ENCODE measurements at places on chromosomes 12 and 14.

DNA sequence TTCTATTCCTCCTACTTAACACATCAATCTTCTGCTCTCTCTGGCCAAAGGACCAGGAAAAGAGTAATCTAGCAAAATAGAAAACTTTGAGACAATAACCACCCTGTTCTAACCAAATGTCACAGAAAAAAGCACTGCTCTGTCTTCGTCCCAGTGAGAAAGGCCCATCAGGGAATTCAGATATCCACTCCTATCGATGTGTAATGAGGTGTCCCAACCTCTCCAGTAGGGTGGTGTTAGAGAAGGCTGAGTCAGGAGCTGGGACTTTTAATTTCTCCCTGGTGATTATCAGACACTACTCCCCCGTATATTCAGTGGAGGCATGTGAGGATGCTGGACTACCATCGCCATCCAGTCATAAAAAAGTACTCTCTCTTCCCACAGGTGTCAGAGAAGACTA lies 130.3 kb downstream of the TMTC3 start:
- DNase-seq: no peak

DNA sequence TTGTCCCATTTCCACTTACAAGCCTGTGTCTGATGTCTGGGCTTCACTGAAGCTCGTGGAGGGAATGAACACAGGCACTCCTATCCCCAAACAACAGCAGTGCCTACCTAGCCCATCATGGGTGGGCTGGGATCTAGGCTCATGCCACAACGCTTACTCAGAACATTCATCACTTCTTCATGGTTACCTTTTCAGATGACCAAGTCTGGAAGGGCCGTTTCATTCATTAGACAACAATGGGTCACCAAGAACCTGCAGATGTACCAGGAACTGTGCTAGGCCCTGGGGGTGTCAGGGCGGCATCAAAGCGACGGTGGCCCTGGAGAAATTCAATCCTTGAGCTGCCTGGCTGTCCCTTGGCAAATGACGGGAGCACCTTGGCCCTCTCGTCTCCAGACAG lies 64.9 kb upstream of the FZD10 start:
- DNase-seq: no peak

DNA sequence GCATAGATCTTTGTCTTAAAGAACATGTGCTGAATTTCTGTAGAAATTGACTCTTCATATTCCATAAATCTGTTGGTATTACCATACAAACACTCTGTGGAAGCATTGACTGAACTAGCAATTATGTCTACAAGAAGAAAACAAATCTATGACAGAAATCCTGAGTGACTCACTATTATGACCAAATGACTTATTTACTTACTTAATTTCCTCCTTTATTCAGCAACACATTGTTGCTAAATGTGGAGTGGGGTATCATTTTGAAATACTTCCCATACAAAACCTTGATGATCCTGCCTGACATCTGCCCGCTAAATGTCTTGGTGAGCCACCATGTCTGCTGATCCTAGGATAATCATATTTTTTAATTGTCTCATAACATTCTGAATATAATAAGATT lies 99.1 kb upstream of the SLCO1C1 start:
- DNase-seq: no peak

- DNase-seq: no peak
These were observed 31.6 kb downstream of the KCNC2 start for GRCh38 chr12:75177997-75178396.

DNA sequence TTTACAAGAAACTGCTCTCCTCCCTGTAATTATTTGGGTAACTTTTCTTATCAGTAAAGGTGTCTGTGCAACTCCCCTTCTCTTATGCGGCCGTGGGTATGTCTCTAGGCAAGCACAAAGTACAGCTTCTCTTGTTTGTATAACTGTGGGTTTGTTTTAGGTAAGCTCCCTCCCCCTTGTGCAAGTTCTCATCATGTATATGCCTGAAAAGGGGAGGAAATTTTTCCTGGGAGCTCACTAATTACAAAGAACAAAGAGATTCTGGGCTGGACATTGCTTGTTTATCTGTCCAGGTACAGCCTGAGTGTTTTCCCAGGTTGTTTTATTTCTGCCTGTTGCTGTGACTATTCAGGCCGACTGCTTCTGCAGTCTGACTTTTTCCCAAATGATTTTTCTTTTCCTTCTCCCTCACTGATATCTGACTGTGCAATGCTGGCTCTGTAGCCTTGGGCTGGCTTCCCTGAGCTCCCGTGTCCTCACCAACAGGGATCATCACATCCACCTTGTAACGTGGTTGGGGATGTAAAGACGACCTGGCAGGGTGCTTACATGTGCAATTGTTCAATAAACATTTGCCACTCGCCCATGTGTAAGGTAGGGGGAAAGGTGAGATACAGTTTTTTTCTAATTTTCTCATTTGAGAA lies 916.5 kb downstream of the AACS start:
- no peak for DNase-seq

DNA sequence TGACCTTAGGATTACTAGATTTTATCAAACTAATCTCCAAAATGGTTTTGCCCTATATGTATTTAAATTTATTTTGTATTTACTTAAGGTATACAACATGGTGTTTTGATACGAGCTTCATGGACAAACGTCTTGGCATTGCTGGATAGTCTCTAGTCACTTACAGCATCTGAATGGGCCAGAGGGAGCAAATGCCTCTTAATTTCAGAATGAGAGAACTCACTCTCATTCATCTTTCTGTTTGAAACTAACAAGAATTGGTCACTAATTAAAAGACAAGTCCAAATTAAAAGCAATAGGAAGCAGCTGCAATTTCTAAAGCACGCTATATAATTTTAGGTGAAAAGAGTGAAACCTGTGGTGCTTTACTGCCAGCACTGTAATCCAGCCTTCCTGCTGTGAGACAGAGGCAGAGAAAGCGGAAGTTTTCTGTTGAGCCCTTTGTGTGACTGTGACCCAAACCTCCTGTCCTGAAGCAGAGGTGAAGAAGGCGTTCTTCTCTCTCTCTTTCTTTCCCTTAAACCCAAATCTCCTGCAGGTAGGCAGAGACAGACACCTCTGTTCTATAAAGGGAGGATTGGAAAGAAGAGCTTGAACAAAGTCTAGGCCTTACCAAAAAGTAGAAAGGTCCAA lies 184.6 kb upstream of the NAV3 start:
- DNase-seq: no peak

- DNase-seq: no peak
These were observed 18.3 kb downstream of the RTL1 start for GRCh38 chr14:100885196-100885595.

- DNase-seq: no peak
These were observed 5.0 kb downstream of the SLC8B1 start for GRCh38 chr12:113329791-113330417.

- DNase-seq: no peak
These were observed 95.9 kb downstream of the TTC7B start for GRCh38 chr14:90720336-90720735.

GRCh38 chr12:388541-389141 lies 479 bp downstream of the KDM5A start:
- DNase-seq: no peak

DNA sequence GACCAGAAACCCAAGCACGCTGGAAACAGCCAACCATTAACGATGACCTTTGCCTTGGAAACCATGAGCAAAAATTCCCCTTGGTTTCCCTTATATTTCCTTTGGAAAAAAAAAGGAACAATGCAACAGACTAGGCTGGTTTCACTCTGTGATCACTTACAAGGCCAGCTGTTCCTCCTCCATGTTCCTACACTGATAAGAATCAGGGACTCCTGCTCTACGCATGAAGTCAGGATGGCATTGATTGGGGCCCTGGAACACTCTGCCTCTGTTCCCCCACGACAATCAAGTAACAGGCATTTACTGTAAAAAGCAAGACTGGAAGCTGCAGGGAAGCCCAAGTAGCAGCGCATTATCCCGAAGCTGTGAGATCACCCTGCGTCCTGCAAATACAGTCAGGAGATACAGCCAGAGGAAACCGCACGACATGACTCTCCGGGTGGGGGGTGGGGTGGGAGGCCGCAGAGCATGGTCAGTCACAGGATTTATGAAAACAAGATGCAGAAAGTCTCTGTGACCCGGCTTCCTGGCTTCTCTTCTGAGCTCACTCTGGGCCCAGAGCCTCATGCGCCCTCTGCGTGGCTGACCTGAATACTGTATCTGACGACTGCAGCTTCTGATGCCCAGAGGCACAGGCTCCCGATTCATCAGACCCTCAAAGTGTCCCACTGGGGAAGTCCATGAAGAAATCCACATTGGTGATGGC lies 31.1 kb downstream of the SSH1 start:
- DNase-seq: no peak

GRCh38 chr12:12715128-12715458 lies 2.1 kb upstream of the CDKN1B start:
- DNase-seq: no peak

DNA sequence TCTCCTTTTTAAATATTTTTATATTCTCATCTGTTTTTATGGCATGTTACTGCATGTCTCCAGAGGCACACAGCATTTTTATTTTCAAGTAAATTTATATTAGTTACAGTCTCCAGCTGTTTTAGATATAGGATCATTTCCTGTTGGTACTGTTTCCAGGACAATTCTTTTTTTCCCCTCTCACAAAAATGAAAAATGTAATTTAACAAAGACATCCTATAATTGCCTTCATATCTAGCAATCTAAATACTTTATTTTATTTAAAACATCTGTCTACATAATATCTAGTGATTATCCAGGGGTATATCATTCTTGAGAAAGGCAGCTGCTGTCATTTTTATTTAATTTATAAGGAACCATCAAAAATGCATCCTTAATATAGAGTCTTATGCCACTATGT lies 272.4 kb upstream of the NPAS3 start:
- no peak for DNase-seq

DNA sequence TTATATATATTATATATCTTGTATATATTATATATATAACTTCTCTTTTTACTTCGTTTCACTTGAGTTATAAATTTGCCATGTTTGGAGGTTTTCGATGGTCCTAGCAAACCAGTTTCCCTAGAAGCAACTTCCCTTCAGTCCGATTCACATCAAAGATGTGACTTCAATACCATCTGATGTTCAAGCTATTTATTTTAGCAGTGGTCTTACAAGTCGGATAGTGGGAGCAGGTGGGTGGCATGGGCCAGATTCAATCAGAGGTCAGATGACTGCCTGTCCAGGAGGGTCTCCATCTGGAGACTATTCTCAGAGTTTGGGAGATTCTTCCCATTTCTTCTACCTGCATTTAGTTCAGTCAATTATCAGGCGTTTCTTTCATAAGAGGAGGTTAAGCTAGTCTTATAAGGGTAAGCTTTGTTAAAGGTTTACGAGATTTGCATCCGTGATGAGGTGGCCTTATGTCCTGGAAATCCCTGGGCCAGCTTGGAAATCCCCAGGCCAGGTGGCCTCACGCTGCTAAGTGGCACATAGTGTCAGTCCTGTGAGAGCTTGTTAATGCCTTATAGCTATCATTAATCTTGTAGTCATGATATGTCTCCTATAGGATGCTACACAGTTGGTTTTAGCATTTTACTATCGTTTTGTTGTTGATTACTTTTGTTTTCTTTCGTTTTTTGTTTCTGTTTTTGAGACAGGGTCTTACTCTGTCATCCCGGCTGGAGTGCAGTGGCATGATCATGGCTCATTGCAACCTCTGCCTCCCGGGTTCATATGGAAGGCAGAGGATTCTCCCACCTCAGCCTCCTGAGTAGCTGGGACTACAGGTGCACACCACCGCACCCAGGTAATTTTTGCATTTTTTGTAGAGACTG lies 145.8 kb downstream of the BICD1 start:
- DNase-seq: no peak

GRCh38 chr14:69754487-69754886 lies 12.5 kb upstream of the SRSF5 start:
- DNase-seq: no peak

DNA sequence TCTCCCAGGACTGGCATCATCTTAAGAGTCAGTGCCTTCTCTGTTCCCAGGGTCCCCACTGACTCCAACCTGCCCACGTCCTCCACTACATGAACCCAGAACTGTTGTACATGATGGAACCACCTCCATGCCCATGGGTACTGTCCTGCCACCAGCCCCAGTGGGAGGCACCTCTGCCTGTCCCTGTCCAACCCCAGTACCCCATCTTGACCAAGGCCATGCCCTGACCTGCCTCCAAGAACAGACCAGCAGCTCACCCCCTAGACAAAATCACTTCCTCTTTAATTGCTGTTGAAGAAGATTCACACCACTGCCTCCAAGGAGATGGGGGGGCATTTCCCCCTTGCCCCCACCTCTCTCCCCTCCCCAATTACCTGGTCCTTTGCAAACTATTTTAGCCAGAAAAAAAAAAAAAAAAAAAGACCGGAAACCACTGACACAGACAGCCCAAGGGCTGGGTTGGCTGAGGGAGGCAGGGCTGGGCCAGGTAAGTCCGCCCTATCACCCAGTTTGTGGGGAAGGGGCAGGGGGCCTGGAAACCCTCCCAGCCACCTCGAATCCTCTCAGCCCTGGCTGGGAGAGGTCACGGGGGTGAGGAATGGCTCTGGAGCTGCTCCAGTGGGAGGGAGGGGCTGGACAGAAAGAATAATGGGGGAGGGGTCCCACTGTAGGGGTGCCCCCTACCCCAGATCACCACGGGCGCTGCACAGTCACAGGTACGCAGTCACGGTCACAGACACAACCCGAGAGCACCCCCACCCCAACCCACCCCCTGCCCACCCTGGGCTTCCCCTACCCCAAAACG lies 13.4 kb downstream of the AGAP2 start:
- DNase-seq: no peak

- no peak for DNase-seq
These were observed 386.7 kb upstream of the NOVA1 start for GRCh38 chr14:26984311-26985177.

DNA sequence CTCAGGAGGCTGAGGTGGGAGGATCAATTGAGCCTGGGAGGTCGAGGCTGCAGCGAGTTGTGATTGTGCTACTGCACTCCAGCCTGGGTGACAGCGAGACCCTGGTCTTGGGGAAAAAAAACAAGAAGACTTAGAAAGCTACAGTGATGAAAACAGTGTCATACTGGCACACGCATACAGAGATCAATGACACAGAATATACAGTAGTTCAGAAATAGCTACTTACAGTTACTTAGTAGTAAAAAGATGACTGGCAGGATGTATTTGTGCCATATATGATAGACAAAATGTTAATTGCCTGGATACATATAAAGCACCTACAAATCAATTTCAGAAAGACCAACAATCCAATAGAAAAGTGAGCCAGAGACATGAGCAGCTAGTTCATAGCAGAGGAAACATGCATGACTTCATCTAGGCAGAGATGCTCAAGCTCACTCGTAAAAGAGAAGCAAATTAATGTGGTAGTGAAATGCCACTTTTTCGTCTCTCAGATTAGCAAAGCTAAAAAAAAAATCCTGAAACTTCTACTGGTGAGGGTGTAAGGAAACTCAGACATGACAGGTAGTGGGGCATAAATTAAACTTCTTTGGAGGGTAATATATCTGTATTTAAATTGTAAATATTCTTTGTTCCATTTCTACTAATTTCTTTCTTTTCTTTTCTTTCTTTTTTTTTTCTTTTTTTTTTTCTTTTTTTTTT lies 2.5 kb upstream of the ALDH2 start:
- no peak for DNase-seq

All from naive thymus-derived CD8-positive, alpha-beta T cell (primary cell).